ENCODE measurements at places on chromosomes 12 and 14. TPM values are rescaled to one million over a fixed set of nuclear protein-coding genes. Genes with fewer than 3 reads are reported as not detected.

GRCh38 chr14:79614448-79614847 is 596.9 kb downstream of the DIO2 start:
- H3K27me3 ChIP-seq: no peaks in the 10 kb centered on the region
- no peaks in the 10 kb centered on the region for H3K36me3 ChIP-seq
- H3K4me1 ChIP-seq: no peaks in the 10 kb centered on the region

GRCh38 chr12:124636138-124636978 is 68.9 kb upstream of the NCOR2 start:
- no peaks in the 10 kb centered on the region for H3K36me3 ChIP-seq
- DNase-seq: peak; percentile 47
- no peaks in the 10 kb centered on the region for H3K27me3 ChIP-seq
- H3K27ac ChIP-seq: no peak overlapping the region
- no peaks in the 10 kb centered on the region for H3K4me1 ChIP-seq

DNA sequence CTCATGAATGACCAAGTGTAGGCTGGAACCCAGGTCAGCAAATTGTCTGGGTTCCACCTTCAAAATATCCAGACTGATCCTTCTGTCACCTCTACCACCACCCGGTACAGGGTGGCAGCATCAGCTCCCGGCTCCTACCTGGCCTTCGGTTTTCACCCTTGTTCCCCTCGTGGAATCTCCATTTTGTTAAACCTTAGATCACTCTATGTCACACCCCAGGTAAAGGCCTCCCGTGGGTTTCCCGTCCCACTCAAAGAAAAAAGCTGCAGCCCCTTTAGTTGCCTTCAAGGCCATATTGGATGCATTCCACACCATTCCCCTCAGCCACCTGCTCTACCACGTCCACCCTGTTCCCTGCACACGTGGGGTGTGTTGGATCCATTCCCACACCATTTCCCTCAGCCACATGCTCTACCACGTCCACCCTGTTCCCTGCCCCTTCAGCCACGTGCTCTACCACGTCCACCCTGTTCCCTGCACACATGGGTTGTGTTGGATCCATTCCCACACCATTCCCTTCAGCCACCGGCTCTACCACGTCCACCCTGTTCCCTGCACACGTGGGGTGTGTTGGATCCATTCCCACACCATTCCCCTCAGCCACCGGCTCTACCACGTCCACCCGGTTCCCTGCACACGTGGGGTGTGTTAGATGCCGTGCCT is 23.8 kb downstream of the SLC6A13 start:
- H3K36me3 ChIP-seq: no peaks in the 10 kb centered on the region
- no peaks in the 10 kb centered on the region for H3K27me3 ChIP-seq
- no peaks in the 10 kb centered on the region for H3K4me1 ChIP-seq
- peak; percentile 22 for DNase-seq
- no peak overlapping the region for H3K27ac ChIP-seq
- H3K4me3 ChIP-seq: no peak overlapping the region

GRCh38 chr12:18754124-18754707 is 16.3 kb downstream of the CAPZA3 start:
- H3K4me1 ChIP-seq: peaks cover 20% of the 10 kb centered on the region
- no peaks in the 10 kb centered on the region for H3K27me3 ChIP-seq
- no peak for DNase-seq
- no peak overlapping the region for H3K27ac ChIP-seq

DNA sequence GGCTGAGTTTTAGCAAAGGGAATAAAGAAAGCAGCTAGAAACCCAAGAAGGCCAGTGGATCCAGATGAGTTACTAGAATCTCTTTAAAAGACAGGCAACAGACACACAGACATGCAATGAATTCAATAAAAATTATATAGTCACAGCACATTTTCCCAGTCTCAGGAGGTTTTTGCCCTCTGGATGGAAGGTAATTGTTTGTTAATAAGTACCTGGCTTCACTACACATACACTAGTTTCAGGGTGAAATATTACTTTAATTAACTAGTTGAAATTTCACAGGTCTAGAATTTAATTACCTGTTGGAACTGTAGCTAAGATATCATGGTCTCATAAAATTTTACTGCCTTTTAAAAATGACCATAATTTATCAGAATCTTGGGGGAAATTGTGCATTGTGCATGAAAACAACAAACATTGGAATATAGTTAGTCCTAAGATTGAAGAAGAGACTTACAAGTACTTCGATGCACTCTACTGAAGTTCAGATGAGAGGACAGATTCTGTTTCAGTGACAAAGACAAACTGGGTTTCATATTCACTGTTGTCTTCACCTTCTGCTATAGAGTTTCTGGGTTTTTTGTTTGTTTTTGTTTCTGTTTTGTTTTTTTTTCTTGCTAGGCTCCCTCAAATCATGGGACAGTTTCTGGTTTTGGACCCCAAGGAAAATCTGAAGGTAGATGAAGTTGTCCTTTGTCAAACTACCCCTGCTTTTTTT is 277.0 kb upstream of the GARIN6 start:
- H3K36me3 ChIP-seq: no peaks in the 10 kb centered on the region
- H3K27me3 ChIP-seq: no peaks in the 10 kb centered on the region
- no peak for DNase-seq
- no peak overlapping the region for H3K27ac ChIP-seq
- no peak overlapping the region for H3K4me3 ChIP-seq
- no peaks in the 10 kb centered on the region for H3K4me1 ChIP-seq

P2RX7 gene
- 2.4 TPM for total RNA-seq

CCDC175 gene
- not detected for total RNA-seq

CLEC4E gene
- total RNA-seq: 2.9 TPM
